NCI-H1436 (cell line): ENCODE measurements at places on chromosomes 1 and 21.

DNA sequence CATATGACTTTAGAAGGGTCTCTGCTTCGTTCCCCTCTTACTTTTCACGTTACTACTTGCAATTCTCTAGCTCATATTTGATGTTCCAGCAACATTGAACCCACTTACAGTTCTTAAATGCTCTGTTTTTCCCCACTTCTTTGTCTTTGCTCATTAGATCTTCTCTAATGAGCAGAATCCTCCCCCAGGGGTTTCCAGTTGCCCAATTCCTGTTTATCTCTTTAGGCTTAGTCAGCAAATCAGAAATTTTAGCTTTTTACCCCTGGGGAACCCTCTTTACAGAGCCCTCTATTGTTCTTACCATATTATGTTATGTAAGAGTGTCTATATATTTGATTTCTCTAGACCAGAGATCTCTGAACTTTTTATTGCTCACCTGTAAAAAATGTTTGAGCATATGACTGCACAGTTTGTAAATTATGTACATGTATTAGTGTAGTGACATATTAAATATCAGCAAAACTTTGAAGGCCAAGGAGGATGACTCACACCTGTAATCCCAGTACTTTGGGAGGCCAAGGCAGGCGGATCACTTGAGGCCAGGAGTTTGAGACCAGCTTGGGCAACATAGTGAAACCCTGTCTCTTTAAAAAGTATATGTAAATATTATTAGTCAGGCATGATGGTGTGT, 71.4 kb downstream of the FNBP1L start:
- DNase-seq: no peak

- DNase-seq: no peak
Observed at GRCh38 chr1:62198069-62198780, 3.6 kb downstream of the L1TD1 start.

GRCh38 chr21:27001526-27001925, 34.6 kb upstream of the ADAMTS5 start:
- DNase-seq: no peak

DNA sequence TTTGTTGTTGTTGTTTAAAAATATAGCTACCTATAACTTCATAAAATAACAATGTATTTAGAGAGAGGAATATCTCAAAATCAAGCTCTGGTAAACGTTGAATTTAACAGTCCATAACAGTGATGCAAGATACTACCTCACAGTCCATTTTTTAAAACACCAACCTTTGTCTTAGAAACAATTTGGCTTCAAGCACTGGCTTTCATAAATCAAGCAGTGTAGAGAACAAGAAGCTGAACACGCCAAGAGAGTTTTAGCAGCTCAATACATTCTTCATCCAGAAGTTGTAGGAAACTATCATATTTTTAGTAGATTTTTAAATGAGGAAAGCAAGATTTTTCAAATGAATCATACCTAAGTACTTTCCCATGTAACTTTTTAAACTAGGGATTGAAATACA, 334.3 kb upstream of the ADAMTS5 start:
- DNase-seq: no peak

GRCh38 chr21:45632637-45633251, 10.8 kb upstream of the PCBP3 start:
- no peak for DNase-seq

GRCh38 chr1:234765672-234766071, 155.7 kb upstream of the IRF2BP2 start:
- no peak for DNase-seq

- DNase-seq: no peak
Observed at GRCh38 chr1:54245501-54245900, 45.5 kb downstream of the MRPL37 start.

- DNase-seq: no peak
Observed at GRCh38 chr1:46657775-46658174, 10.4 kb downstream of the ATPAF1 start.

DNA sequence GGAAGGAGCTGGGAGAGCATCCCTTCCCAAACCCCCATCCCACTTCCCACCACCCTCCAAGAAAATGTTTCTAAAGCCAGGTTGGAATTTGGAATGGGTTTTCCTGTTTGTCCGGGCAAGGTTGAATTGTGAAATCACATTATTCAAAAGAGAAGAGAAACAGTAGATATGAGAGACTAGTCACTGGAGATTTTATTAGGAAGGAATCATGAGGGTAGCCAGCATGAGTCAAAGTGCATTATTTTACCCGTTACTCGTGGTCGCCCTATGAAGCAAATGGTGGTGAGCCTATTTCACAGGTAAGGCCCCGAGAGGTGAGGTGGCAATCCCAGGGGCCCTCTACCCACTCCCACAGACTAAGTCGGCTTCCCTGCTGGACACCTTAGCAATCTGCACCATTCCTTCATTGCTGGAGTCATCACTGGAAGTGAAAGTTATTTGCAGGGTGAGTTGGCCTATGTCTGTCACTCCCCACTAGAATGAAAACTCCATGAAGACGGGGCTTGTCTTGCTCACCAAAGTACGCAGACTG, 52.8 kb downstream of the TOMM20 start:
- DNase-seq: no peak

DNA sequence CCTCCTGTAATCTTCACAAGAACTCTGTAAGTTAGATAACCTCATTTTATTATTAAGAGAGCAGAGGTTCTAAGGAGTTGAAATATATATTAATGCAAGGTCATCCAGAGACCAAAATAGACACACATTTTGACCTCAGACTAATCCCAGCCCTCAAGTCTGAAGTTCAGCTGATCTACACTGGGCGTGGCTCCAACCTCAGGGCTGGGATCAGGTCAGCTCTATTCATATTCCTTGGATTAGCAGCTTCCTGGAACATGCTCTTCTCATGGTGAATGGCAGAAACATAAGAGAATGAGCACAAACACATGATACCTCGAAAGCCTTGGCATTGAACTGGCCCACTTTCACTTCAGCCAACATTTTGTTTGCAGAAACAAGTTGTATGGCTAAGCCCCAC, 200.8 kb upstream of the ST6GALNAC5 start:
- no peak for DNase-seq

GRCh38 chr1:232283864-232284263, 346.1 kb downstream of the SIPA1L2 start:
- no peak for DNase-seq

DNA sequence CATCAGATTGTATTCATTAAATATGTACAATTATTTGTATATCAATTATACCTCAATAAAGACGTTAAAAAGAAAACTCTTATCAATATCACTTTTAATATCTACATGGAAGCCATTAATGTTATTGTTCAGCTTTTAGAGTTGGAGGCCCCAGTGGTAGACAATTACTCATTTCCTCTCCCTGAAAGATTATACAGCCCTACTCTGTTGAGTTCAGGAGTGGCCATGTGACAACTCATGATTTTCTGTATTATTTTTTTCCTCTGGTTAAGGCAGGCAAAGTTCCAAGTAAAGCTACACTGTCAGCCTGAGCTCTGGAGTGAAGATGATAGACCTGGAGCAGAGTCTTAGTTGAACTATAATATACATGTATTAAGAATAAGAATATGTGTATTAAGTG, 247.9 kb upstream of the B3GALT2 start:
- no peak for DNase-seq

GRCh38 chr1:216183454-216183853, 239.8 kb downstream of the USH2A start:
- peak; percentile 53 for DNase-seq

DNA sequence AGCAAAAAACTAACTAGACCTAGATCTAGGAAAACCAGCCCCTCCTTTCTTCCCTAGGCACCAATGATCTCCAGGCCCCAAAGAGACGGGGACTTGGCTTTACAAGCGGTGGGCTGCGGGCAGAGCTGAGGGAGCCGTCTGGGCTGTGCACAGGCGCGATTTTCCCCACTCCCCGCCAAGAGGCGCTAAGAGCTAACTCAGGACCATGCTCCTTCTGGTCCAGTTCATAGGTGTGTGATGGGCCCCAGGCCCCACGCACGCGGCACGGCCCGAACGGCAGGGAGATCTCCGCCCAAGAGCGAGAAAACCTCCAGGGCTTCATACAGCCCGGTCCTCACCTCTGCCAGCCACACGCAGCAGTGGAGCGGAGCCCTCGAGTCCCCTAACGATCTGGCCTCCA, 7.5 kb upstream of the GPR153 start:
- no peak for DNase-seq

GRCh38 chr1:7942214-7942921, 1.7 kb upstream of the TNFRSF9 start:
- DNase-seq: no peak

- DNase-seq: no peak
Observed at GRCh38 chr1:4602462-4603294, 51.7 kb upstream of the AJAP1 start.

GRCh38 chr1:110628323-110629105, 22.4 kb upstream of the KCNA2 start:
- DNase-seq: no peak

GRCh38 chr1:2099886-2100779, 49.9 kb downstream of the PRKCZ start:
- no peak for DNase-seq

DNA sequence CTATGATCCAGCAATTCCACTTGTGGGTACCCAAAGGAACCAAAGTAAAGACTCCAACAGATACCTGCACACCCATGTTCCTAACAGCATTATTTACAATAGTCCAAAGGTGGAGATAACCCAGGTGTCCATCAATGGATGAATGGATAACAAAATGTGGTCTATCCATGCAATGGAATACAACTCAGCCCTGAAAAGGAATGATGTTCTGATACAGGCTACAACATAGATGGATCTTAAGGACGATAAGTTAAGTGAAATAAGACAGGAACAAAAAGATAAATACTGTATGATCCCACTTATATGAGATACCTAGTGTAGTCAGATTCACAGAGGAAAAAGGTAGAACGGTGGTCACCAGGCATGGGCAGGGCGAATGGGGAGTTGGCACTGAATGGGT, 69.7 kb downstream of the GNG4 start:
- no peak for DNase-seq

DNA sequence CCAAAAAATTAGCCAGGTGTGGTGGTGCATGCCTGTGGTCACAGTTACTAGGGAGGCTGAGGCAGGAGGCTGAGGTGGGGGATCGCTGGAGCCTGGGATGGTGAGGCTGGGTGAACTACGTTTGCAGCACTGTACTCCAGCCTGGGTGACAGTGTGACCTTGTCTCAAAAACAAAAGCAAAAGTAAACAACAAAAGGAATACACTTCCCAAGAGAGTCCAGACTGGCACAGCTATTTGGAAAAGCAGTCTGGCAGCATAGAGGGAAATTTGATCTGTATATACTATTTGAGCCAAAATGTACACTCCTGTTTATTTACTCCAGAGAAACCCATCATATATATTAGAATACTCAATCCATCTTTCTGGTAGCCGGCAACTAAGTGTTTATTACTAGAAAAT, 107.0 kb upstream of the HMCN1 start:
- no peak for DNase-seq

DNA sequence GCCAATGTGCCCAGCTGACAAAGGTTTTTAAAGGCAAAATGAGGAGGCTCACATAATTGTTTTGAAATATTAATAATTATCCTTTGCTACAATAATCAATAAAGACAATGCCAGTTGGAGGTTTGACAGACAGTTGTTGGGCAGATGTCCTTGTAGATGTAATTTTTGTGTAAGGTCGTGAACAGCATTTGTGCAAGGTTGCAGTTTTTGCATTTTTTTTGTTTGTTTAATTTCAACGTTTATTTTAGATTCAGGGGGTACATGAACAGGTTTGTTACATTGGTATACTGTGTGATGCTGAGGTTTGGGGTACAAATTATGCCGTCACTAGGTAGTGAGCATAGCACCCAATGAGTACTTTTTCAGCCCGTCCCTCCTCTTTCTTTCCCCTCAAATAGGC, 9.3 kb downstream of the MPZ start:
- DNase-seq: no peak

GRCh38 chr1:177171536-177172123, 872 bp downstream of the BRINP2 start:
- no peak for DNase-seq

DNA sequence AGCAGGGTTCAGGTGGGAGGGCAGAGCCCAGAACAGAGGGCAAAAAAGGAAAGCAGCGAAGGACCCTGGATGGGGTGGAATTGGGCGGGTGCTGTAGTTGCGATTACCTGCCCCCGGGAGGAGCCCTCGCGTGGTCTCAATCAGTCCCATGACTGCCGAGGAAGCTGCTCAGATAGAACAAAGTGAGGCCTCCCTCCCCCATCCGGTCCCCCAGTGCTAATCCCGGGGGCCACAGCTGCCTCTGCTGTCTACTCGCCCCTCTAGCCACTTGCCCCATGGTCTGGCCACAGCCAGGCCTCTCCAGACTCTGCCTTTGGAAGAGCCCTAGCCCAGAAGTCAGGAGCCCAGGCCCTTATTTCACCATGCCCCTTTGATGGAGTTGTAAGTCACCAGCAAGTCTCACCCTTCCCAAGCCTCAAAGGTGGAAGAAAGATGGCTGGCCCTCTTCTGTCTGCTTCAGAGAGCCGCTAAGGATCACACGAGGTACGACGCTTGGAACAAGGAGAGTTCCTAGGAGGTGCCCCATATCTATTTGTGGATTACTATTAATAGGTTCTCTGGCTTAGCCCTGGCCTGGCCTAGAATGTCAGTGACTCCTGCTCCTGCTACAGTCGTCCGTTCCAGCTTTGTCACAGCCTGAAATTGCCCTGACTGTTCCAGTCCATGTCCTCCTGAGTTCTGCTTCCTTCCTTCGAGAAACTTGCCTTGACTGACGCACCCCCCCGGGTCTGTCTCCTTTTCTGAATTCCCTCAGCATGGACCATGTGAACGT, 16.4 kb downstream of the ECHDC2 start:
- peak; percentile 11 for DNase-seq

DNA sequence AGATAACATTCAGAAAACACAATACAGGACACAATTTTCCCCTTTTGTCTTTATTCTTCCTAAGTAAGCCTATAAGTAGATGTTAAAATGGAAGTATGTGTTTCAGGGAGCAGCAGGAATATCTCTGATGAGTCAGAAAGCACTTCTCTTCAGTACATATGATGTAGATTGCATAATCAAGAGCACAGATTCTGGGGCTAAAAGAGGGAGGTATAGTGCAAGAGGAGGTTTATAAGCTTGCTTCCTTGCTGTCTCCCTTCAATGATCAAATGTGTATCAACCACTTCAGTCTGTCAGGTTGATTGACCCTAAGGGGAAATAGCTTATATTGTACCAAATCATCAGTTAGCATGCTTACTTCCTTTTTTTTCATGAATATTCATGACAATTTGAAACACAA, 822.8 kb downstream of the BRINP3 start:
- DNase-seq: no peak

DNA sequence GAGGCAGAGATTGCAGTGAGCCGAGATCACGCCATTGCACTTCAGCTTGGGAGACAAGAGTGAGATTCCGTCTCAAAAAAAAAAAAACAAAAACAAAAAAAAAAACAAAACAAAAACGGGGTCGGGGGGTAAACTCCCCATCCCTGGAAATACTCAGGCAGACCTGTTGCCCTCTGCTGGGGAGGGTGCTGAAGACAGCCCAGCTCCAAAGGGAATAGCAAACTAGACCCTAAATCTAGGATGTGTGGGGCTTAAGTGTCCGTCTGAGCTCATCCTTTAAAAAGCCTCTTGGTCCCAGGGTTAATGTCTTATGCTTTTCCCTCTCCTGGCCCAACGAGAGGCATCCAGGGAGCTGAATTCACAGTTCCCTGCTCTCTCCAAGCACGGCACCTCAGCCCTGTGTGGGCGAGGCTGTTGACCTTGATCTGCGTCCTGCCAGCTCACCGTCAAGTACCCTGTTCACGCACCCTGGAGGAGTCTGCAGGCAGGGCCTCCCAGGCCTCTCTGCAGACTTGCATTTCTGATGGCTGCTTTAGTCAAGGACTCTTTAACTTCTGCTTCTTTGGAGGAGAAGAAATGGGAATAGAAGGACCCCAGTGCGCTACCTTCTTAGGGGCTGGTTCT, 22.3 kb downstream of the KCND3 start:
- DNase-seq: no peak

- no peak for DNase-seq
Observed at GRCh38 chr1:17187051-17187450, 17.9 kb upstream of the PADI1 start.

GRCh38 chr1:222240536-222241181, 307.2 kb downstream of the HHIPL2 start:
- DNase-seq: peak; percentile 13
